Right kidney (tissue), 9 donors: ENCODE measurements at places on chromosomes 2 and 18.
A peak's percentile ranks its signal among the peaks of the same experiment; 100 is the strongest.

DNA sequence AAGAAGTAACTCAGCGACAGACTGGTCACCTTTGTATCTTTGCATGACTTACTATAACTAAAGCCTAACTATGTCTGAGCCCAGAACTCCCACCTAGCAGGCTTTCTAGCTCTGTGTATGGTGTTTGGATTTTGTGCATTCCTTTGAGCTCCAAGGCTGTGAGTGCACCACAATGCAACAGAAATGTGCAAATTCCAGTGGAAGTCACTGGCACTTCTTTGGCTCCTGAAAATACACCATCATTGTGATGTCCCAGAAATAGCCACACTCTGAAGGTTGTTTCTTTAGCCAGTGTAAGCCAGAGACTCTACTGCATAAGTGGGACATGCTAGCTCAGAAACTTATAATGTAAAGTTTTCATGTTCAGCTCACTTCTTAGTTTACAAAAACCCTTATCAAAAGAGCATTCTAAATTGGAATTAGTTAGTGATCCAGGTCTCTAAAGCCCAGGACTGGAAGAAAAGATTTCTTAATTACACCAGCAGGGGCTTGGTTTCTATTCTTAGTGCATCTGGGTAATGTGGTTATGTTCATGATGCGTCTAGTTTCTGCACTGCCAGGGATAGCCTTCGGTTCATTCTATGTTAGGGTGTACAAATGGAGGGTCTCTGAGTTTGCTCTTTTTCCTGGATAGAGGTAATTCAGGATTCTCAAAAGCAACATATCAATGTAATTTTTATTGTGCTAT, 1239.5 kb upstream of the ZEB2 start:
- DNase-seq = no peak

DNA sequence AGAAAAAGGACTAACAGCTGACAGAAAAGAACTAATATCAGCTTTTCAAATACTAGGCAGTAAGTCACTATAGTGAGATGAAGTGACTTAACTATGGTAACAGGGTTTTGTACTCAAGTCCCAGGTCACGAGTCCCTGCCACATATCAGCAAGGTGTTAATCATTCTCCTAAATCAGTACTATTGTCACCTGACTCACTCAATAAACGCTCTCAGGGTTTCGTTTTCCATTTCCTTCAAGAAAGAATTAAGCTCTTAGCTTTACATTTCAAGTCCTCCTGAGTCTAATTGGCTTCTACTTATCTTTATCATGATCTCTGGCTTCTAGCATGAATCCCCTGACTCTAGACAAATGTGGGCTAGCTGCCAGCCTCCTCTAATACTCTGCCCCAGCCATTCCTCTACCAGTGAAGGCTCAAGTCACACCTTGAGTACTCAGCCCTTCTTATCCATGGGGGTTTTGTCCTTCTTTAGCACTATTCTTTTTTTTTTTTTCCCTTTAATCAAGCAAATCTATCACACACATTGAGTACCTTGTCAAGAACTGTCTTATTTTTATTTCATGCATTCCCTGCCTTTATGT, 20.0 kb downstream of the BUB1 start:
- peak; percentile 4 for DNase-seq

DNA sequence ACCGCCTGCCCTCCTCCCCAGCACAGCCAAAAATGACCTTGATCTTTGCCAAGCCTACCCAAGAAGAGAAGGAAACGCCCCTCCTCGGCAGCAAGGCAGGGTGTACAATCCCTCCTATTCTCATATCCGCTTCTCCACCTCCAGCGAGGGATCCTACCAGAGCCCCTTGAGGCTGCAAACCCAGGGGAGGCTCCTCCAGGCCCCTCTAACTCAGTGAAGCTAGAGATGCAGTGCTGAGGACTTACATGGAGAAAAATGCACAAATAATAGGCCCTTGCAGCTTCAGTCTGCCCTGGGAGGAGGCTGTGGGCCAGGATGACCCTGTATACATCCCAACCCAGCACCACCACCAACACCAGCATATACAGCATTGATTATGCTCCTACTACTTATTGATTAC, 46.9 kb upstream of the POMC start:
- DNase-seq = peak; percentile 39

GRCh38 chr2:170878505-170878904, 50.5 kb upstream of the GORASP2 start:
- DNase-seq = no peak

GRCh38 chr2:42314892-42315468, 46.0 kb downstream of the COX7A2L start:
- no peak for DNase-seq

DNA sequence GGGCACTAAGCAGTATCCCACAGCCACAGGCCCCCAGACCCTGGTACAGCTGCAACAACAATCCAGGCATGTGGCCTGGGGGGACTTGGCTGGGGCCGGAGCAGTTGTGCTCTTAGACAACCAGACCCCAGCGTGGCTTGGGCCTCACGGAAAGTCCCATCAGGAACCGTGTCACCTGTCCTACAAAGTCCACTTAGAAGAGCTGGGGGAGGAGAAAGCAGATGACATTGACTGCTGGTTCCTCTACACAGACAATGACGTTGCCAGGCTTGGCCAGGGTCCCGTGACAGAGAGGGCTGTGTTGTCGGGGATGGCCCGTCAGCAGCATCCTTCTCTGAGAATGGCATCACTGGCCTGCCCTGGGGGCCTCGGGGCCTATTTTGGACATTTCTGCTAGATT, 124.5 kb downstream of the SEPTIN10 start:
- no peak for DNase-seq

- no peak for DNase-seq
These were observed 279.5 kb upstream of the RAB6C start for GRCh38 chr2:129699781-129700573.

DNA sequence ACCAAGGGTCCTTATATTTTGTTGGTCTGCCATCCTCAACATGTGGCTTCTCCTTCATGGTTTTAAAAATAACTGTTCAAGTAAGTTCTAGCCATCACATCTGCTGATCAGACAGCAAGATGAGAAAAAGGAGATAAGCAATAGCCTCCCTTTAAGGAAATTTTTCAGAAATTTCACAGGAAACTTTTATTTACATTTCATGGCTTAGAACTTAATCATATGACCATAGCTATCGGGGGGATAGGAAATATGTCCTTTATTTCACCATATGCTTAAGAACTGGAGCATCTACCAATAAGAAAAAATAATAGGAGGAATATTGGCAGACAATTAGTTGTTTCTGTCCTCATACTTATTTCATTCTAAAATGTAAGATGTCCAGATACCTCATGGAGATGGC, 16.2 kb downstream of the ATF2 start:
- DNase-seq = no peak

- DNase-seq = no peak
These were observed 244.2 kb upstream of the ACVR2A start for GRCh38 chr2:147600646-147601045.

GRCh38 chr2:151845884-151846283, 17.7 kb upstream of the ARL5A start:
- no peak for DNase-seq

GRCh38 chr2:124325667-124326440, 300.8 kb downstream of the CNTNAP5 start:
- no peak for DNase-seq

DNA sequence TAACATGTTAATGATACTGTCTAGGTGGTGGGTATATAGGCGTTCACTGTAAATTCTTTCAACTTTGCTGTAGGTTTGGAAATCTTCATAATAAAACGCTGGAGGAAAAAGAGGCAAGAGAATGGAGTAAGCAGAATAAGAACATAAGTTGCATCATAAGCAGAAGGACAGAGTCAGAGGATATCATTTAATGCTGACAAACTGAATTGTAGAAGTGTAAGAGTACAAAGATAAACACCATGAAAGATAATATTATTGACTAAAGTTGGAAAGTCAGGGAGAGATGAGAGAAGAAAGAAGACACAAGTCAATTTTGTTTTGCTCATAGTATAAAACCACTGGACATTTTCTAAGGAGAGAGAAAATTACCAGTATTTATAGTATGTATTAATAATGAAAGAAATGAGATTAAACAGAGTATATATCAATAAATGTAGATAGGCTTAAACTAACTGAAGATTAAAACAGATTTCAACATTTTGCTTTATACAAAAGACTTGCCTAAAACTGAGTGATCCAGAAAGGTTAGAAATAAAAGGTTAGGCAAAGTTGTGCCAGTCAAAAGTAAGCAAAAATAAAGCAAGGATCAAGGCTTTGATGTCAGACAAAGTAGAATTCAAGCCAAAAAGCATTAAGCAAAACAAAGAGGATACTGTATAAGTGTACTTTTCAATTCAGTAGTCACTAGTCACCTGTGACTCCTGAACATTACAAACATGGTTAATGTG, 42.4 kb upstream of the VIT start:
- DNase-seq = no peak

DNA sequence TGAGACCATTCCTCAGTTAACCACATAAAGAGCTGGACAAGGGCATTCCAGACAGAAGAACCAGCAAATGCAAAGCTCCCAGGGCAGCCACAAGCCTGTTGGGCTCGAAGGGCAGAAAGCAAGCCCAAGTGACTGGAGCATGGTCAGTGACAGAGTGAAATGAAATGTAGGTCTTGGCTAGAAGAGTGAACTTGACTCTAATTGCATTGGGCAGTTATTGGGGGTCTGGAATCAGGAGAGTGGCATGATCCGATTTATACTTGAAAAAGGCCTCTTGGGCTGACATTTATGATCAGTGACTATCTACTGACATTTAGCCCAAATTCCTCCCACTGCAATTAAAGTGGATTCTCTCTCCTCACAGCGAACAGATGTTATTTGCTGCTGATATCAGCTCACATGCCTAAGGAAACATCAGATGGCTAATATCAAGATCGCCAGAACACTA, 152.5 kb upstream of the KLF7 start:
- no peak for DNase-seq

- DNase-seq = no peak
These were observed 43.1 kb downstream of the TTN start for GRCh38 chr2:178764097-178764496.

GRCh38 chr2:149449017-149449416, 118.6 kb downstream of the LYPD6 start:
- DNase-seq = no peak

DNA sequence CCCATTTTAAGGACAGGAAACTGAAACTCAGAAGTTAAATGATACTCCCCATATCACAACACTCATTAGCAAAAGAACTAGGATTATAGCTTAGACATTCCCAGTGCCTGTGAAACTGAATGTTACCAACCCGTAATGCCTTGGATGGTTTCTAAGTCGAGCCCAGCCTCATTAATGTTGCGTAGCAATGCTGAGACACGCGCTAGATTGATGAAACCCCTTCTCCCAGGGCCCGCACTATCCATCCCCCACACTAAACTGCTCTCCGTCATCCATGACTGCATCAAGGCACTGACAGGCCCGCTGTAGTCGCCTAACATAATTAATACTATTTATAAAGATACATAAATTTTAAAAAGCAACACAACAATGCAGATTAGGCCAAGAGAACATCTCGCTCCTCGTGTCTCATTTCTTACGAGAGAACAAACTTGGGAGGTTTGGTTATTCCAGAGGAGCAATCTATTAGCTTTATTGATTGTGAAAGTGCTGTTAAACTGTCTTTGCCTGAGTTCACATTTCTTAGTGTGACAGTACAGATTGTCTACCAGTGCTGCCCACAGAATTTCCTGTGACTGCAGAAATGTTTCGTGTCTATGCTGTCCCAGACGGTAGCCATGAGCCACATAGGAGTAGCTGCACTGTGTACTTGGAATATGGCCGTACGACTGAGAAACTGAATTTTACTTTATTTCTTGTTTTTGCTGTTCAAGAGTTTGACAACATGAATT, 312.2 kb upstream of the RAB12 start:
- peak; percentile 19 for DNase-seq

- DNase-seq = no peak
These were observed 66.5 kb upstream of the TGIF1 start for GRCh38 chr18:3383381-3383915.

DNA sequence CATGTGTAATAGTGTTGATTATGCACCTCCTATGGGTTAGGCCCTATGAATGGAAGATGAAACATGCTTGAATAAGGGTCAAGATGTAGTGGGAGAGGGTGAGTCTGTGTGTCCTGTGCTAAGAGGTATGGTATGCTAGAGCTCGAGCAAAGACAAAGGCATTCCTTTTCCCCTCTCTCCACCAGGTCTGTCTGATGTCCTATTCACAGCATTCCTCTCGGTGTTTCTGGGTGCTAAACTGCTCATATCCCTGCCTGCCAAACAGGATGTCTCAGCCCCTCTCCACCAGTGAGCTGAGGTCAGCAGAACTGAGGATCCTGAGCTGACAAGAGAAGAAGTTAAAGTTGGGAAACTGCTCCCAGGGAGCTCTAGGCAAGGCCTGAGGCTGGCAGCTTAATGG, 344.9 kb downstream of the TSN start:
- no peak for DNase-seq

GRCh38 chr2:74255660-74256213, 57.3 kb downstream of the MTHFD2 start:
- DNase-seq = no peak

- DNase-seq = no peak
These were observed 313.2 kb upstream of the ZEB2 start for GRCh38 chr2:144833075-144833637.

- DNase-seq = no peak
These were observed 5.9 kb downstream of the MSL3B start for GRCh38 chr2:233862261-233862768.

GRCh38 chr2:36277881-36278523, 77.6 kb upstream of the CRIM1 start:
- no peak for DNase-seq

DNA sequence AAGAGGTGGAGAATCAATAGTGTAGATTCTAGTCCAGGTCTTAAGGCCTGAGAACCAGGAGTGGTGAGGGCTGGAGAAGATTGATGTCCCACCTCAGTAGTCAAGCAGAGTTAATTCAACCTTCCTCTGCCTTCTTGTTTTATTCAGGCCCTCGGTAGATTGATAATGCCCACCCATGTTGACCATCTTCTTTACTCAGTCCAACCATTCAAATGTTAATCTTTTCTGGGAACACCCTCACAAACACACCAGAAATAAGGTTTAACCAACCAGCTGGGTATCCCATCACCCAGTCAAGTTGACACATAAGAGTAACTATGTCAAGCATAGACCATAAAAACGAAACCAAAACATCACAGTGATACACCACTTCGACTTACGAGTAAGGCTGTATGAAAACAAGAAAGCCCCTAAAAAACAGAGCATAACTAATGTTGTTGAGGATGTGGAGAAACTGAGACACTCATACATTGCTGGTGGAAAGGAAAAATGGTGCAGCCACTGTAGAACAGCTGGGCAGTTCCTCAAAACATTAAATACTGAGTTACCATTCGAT, 57.5 kb downstream of the SLC35F5 start:
- no peak for DNase-seq

- no peak for DNase-seq
These were observed 94.7 kb upstream of the CDC42EP3 start for GRCh38 chr2:37766106-37766505.
